ENCODE measurements at places on chromosomes 1 and 21.

- DNase-seq, result no peak
Observed at GRCh38 chr1:246462986-246463385, 44.1 kb downstream of the SMYD3 start.

GRCh38 chr1:58454385-58454784 lies 92.1 kb downstream of the OMA1 start:
- DNase-seq, result no peak

DNA sequence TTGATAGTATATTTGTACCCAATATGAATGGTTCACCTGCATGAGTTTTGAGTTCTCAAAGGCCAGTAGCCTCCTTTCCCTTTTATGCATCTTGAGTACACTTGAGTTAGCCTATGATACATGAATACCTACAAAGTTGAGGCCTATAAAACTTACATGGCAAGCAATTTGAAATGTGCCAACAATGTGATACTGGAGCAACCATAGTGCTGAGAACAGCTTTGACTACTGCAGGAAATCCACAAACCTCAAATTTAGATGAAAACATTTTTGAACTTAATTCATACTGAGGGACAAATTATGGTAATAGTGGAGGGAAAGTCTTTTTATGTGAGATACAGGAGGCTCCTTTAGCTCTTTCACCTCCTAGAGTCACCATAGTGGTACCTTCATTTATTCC lies 37.4 kb downstream of the LEPR start:
- no peak for DNase-seq

DNA sequence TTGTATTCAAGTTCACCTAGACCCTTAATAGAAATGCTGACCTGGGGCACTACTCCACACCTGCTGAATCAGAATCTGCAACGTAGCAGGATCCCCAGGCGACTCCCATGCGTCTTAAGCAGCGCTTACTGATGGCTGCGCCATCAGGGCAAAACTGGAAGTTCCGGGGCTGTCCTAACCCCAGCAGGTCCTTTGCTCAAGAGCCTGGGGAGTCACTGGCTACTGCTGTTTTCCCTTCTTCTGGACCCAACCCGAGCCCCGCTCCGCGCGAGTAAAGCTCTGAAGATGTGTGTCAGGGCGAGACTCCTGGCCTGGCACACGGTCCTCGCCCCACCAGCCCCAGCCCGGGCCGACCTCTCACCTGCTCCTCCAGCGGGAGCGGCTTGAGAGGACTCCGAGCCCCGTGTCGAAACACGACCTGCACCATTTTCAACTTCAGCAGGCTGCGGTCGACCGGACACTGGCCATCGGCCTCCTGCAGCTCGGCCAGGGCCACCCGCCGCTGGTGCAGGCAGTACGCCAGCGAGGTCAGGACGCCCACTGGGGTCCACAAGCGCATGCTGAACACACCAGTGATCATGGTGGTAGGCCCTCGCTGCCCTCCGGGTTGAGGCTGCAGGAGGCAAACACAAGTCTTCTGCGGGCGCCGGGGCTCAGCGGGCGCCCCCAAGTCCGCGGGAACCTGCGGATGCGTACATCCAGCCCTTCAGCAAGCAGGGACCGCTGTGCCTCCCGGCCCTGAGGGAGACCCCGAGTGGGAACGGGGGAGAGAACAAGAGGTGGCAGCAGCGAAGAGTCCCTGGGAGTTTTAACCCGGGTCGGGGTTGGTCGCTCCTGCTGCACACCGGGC lies 630 bp downstream of the ACP6 start:
- DNase-seq, result peak; percentile 42

DNA sequence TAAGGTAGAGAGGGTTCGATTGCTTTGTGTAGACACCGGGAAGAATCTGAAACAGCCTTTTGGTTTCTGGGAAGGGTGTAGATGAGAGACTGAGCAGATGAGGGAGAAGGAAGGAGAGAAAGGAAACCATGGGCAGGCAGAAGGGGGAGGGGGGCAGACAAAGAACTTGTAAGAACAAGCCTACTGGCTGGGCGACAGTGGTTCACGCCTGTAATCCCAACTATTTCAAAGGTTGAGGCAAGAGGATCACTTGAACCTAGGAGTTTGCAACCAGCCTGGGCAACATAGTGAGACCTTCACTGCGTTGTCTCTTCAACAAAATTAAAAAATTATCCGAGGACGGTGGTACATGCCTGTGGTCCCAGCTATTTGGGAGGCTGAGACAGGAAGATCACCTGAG lies 106.2 kb downstream of the TM2D1 start:
- DNase-seq, result no peak

DNA sequence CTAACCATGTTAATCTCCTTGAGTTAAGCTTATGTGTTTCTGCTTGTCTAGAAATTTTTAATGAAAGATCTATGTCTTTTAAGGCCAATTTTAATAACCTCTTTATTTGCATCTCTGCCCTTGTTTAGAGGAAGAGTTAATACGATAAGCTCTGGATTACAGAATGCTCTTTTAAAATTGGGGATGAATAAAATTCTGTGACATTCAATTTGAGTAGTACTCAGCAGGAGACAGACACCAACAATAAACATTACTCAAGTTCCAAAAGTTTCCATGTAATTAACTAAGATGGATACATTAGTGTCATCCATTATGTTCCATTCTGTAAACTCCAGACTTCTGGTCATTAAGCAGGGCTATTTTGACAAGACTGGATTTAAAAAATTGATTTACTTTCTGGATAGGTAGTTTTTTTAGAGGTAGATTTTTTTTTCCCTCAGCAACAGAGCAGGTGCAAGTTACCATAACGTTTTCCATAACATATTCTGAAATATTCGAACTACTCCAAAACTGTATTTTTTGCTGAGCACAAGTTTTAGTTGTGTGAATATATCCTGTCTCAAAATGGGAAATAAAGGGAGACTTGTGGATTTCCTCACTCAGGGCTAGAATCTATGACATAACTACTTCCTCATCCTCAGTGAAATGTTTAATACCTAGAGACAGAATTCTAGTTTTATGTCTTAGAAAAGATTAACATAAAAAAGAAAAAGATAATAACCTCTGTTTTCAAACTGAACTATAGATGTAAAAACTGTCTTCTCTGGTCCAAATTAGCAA lies 221.7 kb downstream of the NEGR1 start:
- no peak for DNase-seq
